ENCODE measurements at places on chromosomes 3 and 15.
A peak's percentile ranks its signal among the peaks of the same experiment; 100 is the strongest.

DNA sequence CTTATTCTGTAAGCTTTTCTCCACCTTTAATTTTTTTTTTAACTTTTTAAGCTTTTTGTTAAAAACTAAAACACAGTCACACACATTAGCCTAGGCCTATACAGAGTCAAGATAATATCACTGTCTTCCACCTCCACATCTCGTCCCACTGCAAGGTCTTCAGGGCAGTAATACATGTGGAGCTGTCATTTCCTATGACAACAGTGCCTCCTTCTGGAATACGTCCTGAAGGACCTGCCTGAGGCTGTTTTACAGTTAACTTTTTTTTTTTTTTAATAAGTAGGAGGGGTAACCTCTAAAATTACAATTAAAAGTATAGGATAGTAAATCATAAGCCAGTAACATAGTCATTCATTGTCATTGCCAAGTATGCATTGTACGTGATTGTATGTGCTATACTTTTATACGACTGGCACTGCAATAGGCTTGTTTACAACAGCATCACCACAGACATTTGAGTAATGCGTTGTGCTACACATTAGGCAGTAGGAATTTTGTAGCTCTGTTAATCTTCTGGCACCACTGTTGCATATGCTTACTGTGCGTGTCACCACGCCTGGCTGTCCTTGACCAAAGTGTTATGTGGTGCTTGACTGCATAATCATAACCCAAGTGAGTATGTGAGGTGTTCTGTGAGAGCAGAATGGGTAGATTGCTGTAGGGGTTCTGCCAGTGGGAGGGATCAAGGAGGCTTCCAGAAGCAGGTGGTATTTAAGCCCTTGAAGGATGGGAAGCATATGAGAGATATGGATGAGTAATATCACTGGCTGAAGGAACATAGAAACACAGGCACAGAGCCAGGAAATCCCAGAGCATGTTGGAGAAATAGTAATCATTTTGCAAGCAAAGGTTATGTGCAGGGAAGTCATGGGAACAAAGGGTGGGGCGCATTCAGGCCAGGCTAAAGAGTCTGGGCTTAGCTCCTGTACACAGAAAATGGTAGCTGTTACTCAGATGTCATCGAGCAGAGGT is 18.3 kb downstream of the FBXO22 start:
- DNase-seq = no peak

DNA sequence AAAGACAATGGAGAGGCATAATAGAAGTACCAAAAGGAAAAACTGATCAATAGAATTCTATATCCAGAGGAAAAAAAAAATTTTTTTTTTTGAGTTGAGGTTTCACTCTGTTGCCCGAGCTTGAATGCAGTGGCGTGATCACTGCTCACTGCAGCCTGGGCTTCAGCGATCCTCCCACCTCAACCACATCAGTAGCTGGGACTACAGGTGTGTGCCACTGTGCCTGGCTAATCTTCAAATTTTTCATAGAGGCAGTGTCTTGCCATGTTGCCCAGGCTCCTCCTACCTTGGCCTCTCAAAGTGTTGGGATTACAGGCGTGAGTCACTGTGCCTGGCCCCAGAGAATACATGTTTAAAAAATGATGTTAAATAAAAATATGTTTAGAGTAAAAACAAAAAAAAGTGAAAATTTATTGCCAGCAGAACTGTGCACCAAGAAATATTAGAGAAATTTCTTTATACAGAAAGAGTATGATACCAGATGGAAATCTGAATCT is 154.3 kb upstream of the ZBTB20 start:
- DNase-seq = no peak

- no peak for DNase-seq
Measured at GRCh38 chr3:153623834-153624233, 461.8 kb downstream of the RAP2B start.

- DNase-seq = no peak
Measured at GRCh38 chr3:27565201-27565852, 81.1 kb upstream of the SLC4A7 start.

GRCh38 chr3:25259871-25260270 is 168.2 kb upstream of the RARB start:
- DNase-seq = no peak

GRCh38 chr3:126180477-126181397 is at the start of gene ALDH1L1:
TSS of gene ALDH1L1 (minus strand) at chr3:126180586. CDS start at chr3:126160979, 19,607 bp downstream.
- no peak for DNase-seq

DNA sequence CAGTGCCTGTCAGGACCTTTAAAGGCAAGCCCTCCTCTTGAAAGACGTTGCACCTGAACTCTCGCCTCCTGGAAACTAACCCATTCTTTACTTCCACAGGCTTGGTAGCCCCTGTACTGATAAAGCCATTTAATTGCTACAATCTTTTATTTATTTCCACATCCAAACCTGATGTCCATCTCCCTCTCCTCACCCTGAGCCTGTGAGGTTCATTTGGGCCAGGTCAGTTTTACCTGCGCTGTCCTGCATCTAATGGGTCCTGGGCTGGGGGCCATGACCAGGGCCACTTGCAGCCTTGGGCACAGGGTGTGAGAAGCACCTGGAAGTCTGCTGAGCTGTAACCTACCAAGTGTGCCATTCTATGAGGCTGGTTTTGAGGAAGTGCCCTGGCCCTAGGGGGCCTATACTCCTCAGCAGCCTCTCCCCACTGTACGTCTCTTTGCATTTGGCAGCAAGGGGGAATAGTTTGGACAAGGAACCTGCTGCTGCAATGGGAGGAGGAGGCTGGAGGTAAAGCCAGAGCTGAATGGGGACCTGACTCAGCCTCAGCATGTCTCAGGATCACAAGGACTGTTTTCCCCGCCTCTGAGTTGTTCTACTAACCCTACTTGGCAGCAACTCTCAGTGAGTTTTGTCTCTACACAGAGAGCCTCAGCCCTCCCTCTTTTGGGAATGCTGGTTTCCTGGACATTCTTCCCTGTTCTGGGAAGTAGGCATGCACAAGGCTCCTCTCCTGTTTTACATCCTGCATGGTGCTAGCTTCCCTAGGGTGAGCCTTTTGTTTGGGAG is 53.8 kb downstream of the WDR76 start:
- DNase-seq = no peak

GRCh38 chr3:129888771-129889170 is 4.7 kb downstream of the TMCC1 start:
- DNase-seq = no peak

DNA sequence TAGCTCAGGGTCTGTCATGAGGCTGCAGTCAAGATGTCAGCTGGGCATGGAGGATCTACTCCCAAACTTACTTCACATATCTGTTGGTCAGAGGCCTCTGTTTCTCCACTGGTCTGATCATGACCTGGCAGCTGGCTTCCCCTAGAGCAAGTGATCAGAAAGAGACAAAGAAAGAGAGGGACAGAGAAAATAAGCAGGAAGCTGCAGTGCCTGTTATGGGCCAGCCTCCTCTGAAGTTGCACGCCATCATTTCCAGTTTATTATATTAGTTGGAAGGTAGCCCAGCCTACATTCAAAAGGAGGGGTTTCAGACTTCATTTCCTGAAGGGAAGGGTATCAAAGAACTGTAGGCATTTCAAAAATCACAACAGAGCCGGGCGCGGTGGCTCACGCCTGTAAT is 5.0 kb upstream of the RPP25 start:
- DNase-seq = no peak

- no peak for DNase-seq
Measured at GRCh38 chr3:194782698-194783404, 97.2 kb downstream of the FAM43A start.

GRCh38 chr15:86489981-86490380 is 410.3 kb downstream of the AGBL1 start:
- DNase-seq = no peak

GRCh38 chr3:2958551-2958950 is 151.6 kb downstream of the IL5RA start:
- DNase-seq = no peak

- no peak for DNase-seq
Measured at GRCh38 chr3:130537673-130538304, 20.8 kb downstream of the COL6A6 start.

DNA sequence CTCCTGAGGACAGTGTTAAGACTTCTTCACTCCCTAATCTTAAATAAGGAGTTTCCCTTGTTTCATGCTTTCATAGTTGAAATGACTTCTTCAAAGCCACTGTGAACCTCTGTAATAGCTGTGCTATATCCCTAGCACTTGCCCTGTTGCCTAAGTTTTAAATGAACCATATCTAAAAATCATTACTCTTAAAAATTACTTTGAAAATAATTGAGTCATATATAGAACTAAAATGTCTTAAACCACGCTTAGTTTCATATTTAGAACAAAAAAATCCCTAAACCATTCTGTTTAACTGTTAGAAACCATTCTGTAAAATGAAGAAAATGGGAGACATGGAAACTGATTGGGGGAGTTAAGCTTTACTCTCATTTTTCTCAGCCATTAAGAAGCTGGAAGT is 29.8 kb downstream of the DNAJC19 start:
- DNase-seq = no peak

- DNase-seq = no peak
Measured at GRCh38 chr15:88603885-88604284, 17.3 kb upstream of the AEN start.

- DNase-seq = peak; percentile 41
Measured at GRCh38 chr15:64067564-64068030, 21.3 kb upstream of the DAPK2 start.

- DNase-seq = no peak
Measured at GRCh38 chr3:107077391-107077790, 299.8 kb upstream of the CCDC54 start.

GRCh38 chr3:37673401-37673800 is 188.3 kb upstream of the CTDSPL start:
- DNase-seq = no peak

DNA sequence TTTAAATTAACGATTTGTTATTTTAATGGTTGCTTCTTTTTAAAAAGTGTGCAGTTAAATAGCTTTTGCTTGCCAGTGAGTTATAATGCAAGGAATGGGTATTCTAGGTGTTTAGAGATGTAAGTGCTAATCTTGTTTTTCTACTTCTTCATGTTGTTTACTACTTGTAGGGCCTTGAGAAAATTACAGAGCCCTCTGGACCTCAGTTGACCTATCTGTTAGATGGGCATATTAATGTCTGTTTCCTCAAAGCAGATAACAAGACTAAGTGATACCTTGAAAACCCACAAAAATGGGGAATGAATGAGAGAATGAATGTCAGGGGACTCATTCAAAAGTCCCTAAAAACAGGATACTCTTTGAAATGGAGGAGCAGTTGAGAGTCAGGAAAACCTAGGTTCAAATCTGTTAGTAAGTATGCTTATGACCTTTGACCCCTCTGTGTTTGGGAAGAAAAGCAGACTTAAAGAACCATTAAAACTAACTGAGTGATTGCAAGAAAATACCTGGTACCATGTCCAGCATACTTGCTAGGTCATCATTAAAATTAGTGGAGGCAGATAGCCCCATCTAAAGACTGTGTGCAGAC is 419.5 kb downstream of the EDEM1 start:
- DNase-seq = no peak

DNA sequence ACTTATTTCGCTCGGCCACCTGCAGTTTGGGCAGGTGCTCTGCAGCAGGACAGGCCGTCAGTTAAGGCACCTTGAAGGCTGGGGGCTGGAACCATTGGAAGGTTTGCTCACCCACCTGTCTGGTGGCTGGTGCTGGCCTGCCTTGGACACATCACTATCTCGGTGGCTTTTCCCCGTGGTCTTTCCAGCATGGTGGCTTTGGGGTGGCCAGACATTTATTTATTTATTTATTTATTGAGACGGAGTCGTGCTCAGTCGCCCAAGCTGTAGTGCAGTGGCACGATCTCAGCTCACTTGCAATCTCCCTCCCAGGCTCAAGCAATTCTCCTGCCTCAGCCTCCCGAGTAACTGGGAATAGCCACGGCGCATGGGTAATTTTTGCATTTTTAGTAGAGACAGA is 11.7 kb downstream of the ISG20 start:
- DNase-seq = no peak

DNA sequence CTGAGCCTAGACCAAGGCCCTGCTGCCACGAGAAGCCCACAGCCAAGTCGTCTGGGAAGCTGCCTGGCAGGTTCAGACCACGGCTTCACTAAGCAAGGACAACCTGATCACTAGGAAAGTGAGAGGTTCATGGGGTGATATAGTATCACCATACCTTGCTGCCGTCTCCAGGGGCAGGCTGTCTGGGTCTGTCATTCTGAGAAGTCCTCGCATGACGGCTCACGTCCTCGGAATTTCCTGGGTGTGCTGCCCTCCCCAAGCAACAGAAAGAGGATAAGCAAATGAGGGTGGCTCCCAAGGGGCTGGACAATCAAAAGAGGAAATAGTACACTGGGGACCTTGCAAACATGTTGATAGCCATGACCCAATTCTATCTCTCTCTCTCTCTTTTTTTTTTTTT is 207.4 kb upstream of the IGF1R start:
- no peak for DNase-seq

DNA sequence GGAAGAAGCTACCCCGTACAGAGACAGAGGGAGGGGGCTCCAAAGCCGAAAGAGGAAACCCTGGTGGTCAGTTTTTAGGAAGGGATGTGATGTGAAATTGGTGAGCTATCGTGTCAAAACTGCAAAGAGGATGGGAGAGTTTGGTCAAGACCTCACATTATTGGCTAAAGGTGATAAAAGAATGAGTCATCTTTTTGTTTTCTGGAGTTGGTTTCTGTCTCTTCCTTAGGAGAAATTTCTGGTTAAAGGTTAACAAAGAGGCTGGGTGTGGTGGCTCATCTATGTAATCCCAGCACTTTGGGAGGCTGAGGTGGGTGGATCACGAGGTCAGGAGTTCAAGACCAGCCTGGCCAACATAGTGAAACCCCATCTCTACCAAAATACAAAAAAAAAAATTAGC is 217.8 kb upstream of the CBLB start:
- no peak for DNase-seq

DNA sequence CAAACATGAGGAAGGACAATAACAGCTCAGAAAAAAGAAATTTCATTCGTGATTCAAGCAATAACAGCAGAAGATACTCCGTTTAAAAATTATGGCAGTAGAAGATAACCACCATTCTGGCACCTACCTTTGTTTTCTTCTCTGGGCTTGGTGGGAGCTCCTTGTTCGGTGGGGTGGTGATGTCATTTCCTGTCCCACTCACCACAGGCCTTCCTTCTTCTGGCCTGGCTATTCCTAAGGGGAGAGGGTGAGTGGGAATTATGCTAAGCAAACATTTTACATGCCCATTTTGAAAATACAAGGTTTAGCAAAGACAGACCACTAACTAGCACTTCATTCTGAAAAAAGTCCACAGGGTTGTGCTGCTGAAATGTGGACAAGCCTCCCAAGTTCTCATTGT is 74.4 kb downstream of the DHX30 start:
- DNase-seq = no peak

- no peak for DNase-seq
Measured at GRCh38 chr3:62493109-62493801, 119.9 kb upstream of the FEZF2 start.

DNA sequence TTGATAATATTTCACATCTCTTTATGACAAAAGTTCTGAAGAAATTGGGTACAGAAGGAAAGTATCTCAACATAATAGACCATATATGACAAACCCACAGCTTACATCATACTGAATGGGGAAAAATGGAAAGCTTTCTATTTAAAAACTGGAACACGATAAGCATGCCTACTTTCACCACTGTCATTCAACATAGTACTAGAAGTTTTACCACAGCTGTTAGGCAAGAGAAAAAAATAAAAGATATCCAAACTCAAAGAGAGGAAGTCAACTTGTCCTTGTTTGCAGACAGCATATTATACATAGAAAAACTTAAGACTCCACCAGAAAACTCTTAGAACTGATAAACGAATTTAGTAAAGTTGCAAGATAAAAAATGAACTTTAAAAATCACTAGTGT is 40.3 kb downstream of the COPS2 start:
- no peak for DNase-seq

GRCh38 chr3:52506266-52506966 is 11.3 kb downstream of the STAB1 start:
- DNase-seq = no peak

- DNase-seq = no peak
Measured at GRCh38 chr3:98796334-98796733, 33.2 kb downstream of the ST3GAL6 start.

- DNase-seq = no peak
Measured at GRCh38 chr3:123733805-123734526, 149.1 kb upstream of the HACD2 start.

Measured in stimulated activated naive CD4-positive, alpha-beta T cell treated with Interleukin-2 at 50 U/mL for 16 hours (primary cell).